ENCODE measurements at places on chromosomes 4 and X.

GRCh38 chrX:21632027-21632426 lies 26.1 kb downstream of the KLHL34 start:
- no peak for DNase-seq

DNA sequence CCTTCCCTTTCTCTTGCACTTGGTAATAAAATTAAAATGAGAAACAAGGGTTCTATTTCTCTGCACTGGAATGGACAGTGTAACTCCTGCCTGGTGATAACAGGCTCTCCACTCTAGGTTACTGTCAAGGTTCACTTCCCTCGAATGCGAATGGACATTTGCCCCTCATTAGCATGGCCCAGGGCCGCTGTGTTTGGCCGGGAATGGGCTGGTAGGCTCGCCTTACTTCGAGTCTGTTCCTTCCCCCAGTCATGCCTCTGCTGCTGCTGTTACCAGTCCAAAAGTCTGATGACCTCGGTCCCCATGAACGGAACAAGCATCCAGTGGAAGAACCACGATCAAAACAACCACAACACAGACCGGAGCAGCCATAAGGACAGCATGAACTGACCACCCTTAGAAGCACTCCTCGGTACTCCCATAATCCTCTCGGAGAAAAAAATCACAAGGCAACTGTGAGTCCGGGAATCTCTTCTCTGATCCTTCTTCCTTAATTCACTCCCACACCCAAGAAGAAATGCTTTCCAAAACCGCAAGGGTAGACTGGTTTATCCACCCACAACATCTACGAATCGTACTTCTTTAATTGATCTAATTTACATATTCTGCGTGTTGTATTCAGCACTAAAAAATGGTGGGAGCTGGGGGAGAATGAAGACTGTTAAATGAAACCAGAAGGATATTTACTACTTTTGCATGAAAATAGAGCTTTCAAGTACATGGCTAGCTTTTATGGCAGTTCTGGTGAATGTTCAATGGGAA lies 61.5 kb downstream of the EDNRA start:
- peak; percentile 12 for DNase-seq

- no peak for DNase-seq
These were observed 31.1 kb upstream of the SPANXB1 start for GRCh38 chrX:140971099-140971795.

- DNase-seq = no peak
These were observed 5.1 kb downstream of the AFF1 start for GRCh38 chr4:86939729-86940575.

GRCh38 chr4:187840814-187841213 lies 154.8 kb upstream of the ZFP42 start:
- DNase-seq = no peak

DNA sequence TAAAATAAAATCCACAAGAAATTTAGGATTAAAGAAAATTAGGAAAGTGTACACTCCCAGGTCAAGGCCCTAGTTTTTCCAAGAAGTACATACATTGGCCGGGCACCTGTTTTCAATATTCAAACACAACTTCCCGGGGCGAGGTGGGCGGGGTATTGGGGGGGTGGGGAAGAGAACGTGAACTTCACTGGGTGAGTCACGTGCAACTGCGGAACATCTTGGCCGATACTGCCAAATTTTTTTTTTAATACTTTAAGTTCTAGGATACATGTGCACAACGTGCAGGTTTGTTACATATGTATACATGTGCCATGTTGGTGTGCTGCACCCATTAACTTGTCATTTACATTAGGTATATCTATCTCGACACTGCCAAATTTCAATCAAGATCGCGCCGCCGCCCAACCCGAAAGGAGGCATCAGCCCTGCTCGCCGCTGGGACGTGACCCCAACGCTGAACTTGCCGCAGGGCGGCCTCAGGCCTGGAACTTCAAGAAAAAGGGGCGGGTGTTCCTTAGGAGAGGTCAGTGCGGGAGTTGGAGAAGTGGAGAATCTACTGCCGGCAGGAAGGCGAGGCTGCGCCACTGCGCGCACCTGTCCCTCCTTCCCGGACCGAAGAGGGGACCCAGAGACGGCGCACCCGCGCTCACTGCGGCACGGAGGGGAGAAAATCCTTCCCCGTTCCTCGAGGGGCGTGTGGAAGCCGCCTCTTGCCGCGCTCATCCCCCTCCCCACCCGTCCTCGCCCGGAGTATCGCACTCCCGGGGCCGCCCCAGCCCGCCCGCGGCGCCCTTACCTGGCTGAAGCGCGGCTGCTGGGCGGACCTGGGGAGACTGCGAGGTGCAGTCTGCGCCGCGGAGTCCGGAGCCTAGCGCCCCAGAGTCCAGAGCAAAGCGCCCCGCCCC lies at the start of gene TEC:
Gene TEC (minus strand): TSS at position 883 of the 905 bp plus-strand sequence. CDS start 41,224 bp downstream, outside the sequence.
- peak; percentile 90 for DNase-seq

DNA sequence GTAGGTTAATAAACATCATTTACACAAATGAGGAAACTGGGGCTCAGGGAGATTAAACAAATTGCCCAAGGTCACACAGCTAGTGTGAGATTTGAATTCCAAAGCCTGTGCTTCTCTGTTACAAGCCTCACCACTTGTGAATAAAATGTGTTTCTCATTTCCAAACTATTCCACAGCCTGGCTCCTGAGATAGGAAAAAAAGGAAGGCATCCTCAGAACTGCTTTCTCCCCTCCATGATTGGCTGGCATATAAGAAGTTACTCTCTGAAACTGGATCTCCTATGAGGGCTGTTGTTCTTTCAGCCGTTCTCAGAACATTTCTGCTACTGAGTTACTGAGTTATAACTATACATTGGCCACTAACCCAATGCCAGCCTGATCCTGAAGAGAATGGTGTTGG lies 237.9 kb downstream of the MAML3 start:
- DNase-seq = no peak

- DNase-seq = peak; percentile 85
These were observed 88.3 kb downstream of the AMELX start for GRCh38 chrX:11381464-11381863.

- no peak for DNase-seq
These were observed 445.5 kb upstream of the SPANXN1 start for GRCh38 chrX:144801786-144802185.

DNA sequence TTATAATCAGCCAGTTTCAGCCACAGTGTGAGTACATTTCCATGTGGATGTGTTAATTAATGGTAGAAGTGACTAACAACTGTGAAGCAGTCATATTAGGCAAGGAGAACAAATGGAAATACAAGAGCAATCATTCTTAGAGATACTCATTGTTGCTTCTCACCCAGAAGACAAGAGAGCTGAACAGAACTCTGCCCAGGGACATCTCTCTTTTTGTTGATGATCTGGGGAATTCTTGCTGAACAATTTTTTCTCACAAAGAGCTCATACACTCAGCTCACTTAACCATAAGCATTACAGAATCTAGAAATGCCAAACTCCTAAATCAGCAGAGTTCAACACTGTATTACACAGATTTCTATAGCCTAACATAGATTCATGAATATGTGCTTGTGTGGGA lies 150.1 kb downstream of the COMMD8 start:
- no peak for DNase-seq

- DNase-seq = peak; percentile 71
These were observed 286.1 kb downstream of the DCHS2 start for GRCh38 chr4:154205471-154205870.

- DNase-seq = peak; percentile 63
These were observed 114.9 kb downstream of the EFHC2 start for GRCh38 chrX:44228621-44229020.

GRCh38 chr4:168240821-168241220 lies 77.7 kb downstream of the DDX60 start:
- DNase-seq = no peak

- no peak for DNase-seq
These were observed 5.7 kb upstream of the FGF16 start for GRCh38 chrX:77441479-77441878.

GRCh38 chr4:153346031-153346430 lies 1.5 kb downstream of the MND1 start:
- DNase-seq = no peak

DNA sequence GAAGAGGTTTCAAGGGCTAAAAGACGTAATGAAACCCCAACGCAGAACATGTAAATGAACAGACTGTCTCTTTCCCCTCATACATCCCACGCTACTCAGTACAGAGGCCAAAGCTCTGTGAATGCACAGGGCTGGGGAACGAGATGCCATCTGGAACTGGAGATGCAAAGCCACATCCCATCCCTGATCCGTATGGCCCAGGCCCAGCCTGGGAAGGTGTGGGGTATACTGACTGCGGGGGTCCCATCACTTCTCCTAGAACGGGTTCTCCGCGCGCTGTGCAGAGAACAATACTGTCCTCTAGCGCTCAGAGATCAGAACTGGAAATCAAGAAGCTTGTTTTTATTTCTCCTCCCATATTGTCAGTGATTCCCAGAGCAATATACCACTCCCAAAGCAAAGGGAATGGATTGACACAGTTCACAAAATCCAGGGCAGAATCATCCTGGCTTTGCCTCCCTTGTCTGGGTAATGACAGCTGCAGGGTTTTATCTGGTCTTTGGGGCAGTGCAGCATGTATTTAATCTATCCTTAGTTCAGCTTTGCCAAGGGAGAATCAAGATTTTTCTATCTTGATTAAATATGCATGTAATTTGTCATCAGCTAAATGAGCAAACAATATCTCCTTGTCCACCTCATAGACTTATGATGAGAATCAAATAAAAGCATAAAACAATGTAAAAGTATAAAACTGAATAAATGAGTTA lies 47.3 kb upstream of the TLR3 start:
- DNase-seq = peak; percentile 56

DNA sequence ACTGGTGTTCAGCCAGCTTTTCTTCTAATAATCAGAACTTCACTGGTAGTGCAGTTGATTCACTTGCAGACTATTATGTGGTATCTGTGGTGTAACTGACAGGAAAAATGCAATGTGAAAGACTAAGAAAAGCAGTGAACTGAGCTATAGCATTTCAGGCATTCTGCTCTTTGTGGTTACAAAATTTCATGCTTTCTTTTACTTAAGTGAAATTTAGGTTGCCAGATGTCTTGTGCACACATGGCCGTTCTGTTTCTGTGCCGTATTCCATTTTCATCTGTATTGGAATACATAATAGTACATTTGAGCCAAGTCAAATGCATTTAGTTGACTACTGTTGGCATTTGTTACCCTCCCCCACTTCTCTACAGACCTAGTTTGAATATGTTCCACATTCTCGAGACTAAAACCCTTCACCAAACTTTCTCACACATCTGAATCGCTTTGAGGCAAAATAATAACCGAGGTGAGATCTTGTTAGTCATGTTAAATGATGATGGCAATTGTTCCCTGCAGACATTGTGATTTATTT lies 8.2 kb downstream of the RTL3 start:
- DNase-seq = peak; percentile 82

DNA sequence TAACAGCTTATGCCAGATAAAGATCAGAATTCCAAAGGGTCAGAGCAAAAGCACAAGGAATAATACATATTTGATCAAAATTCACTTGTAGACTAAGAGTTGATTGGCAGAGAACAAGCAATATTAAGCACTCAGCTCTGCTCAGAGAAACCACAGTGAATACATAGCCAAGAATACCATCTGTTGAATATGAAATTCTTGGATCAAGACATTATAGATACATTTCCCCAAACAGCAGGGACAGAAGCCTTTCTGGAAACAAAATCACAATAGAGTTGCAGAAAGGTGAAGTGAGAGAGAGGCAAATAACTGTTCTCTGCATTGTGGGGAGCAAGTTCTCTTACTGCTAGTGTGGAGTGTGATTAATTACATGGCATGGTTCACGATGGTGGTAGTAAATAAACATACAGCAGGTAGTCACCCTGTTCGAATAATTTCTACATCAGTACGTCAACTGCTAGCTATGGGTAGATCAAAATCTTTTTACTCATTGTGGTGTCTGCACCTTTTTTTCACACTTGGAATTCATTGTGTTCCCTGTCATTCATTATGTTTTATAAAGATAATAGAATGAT lies 366.7 kb downstream of the PCDH7 start:
- no peak for DNase-seq

DNA sequence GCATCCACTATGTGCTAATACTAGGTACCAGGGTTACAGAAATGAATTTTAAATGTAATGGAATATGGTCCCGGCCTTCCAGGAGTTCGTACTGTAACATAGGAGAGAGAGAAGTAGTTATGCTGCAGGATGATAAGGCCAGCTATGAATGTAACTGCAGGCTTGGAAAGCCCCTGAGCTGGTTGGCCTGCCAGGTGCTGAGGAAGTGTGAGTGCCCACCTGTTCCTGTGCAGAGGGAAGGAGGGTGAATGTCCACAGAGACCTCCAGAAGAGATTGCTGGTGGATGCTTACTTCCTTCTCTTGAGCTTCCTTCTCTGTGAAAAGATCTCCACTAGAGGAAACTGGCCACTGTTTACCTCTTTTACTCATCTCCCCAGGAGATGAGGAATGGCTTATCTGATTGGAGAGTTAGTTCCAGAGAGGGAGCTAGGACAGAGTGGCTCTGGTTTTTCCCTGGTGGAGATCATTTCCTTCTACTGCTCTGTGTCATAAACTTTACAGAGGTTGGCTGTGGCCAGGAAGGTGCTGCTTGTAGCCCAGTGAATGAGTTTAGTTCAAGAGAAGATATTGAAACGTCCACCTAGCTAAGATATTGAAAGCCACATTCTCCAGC lies 114.0 kb upstream of the LNX1 start:
- no peak for DNase-seq

- no peak for DNase-seq
These were observed 146.5 kb downstream of the IL1RAPL2 start for GRCh38 chrX:104712515-104712914.

DNA sequence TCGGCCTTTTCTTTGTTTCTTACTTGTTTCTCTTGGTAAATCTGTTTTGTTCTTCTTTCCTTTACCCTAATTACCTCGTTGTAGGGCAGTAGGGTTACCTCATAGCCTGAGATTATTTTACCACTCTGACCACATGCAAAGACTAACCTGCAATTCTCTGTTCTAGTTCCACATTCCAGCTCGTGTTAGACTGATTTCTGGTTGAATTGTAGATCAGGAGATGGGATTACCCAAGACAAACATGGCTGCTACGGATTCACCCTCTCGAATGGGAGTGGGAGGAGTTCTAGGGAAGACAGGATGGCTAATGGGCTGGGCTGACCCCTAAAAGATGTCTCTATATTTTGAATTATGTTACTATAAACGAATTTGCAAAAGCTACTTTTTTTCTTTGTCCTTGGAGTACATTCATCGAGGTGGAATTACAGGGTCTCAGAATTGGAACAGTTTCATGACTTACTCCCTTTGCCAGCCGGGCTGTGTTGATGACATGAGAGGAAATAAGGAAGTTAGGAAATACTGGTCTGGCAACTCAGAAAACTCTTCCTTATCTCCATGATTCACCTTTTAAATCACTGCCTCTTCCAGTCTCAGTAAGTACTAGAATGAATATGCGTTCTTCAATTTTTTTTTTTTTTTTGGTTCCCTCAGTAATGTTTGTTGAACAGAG lies 36.7 kb upstream of the FBXW7 start:
- DNase-seq = peak; percentile 89

GRCh38 chr4:76830964-76831703 lies 66.8 kb downstream of the SOWAHB start:
- no peak for DNase-seq

DNA sequence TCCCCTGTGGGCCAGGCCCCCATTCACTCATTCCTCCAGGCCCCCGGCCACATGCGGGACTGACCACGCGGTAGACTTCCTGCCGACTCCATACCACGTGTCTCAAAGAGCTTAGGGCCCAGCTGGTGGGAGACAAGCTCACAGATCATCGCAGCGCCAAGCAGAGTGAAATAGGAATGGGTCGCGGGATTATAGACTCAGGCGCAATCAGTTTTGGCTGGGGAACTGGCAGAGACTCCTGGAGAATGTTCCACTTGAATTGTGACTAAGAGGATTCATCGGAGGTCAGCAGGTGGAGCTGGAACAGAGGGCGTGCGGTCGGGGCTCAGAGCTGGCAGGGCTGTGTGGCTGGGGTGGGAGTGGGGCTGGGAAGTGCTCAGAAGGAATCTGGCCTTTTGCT lies 15.6 kb downstream of the ATP2B3 start:
- DNase-seq = no peak

- peak; percentile 34 for DNase-seq
These were observed 546.6 kb downstream of the PCDH18 start for GRCh38 chr4:136985683-136986082.
